ENCODE measurements at places on chromosomes 6 and 20.

- peak; percentile 54 for DNase-seq
These were observed 1158.7 kb upstream of the EYS start for GRCh38 chr6:66865771-66866170.

- no peak for DNase-seq
These were observed 39.7 kb downstream of the KCNQ2 start for GRCh38 chr20:63432577-63433325.

GRCh38 chr6:90278129-90278528 lies 18.5 kb downstream of the BACH2 start:
- no peak for DNase-seq

- peak; percentile 8 for DNase-seq
These were observed 91.0 kb upstream of the ESR1 start for GRCh38 chr6:151716526-151716932.

- no peak for DNase-seq
These were observed 141.5 kb upstream of the AGPAT4 start for GRCh38 chr6:161415302-161415855.

- no peak for DNase-seq
These were observed 127.2 kb downstream of the FOXO3 start for GRCh38 chr6:108687921-108688320.

DNA sequence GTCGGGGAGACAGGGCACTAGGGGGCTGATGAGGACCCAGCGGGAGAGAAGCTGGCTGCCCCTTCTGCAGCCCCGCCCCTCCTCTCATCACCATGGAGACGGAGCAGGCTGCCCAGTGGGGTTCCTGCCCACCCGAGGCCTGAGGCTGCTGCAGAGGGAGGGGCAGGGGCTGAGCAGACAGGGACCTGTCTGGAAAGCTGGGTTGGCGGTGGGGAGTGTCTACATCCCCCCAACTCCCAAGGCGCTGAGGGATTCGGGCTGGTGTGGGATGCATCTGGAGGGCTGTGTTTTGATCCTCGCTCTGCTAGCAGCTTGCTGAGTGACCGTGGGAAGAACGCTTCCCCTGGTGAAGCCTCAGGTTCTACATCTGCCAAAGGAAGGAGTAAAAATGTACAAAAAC lies 1.2 kb upstream of the BPI start:
- DNase-seq = no peak

DNA sequence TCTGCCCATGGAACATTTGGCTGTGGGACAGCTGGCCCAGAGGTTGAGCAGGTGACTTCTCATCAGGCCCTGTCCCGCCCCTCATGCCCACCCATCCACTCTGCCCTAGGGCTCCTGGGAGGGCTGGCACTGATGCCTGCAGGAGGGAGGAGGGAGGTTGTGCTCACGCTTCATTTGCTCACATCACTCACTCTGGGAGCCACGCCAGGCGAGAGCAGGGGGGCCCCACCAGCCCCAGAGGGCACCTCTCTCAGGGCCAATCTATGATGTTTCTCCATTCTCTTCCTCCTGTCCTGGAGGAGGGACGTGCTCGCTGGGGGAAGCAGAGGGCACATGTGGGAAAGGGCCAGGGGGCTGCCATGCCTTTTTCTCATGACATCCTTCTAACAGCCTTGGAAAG lies 10.9 kb upstream of the GLP1R start:
- DNase-seq = no peak

Data from fibroblast of skin of back (primary cell).